NCI-H460 (cell line): ENCODE measurements at places on chromosomes 6 and 20. TPM values are rescaled to one million over a fixed set of nuclear protein-coding genes. Genes with fewer than 3 reads are reported as not detected.

The KCNK15 gene
- total RNA-seq: 1.0 and 1.2 TPM in 2 replicates

The KCNB1 gene
- total RNA-seq: not detected in 2 replicates

The SRMS gene
- not detected in 2 replicates for total RNA-seq

The SLC32A1 gene
- total RNA-seq: not detected in 2 replicates

The RAET1L gene
- total RNA-seq: 0.20 TPM in 1 of 2 replicates, not detected in the other

The KIFC1 gene
- total RNA-seq: 14.7 and 16.9 TPM in 2 replicates

The SNX5 gene
- total RNA-seq: 209 and 213 TPM in 2 replicates

GRCh38 chr6:75205776-75206575 is at the start of gene COL12A1:
COL12A1 (minus strand) TSS chr6:75206053; CDS start chr6:75202792, 3,261 bp downstream.
- DNase-seq: no peak

- DNase-seq: no peak
These were observed 121.9 kb downstream of the PHACTR3 start for GRCh38 chr20:59726281-59726595.

GRCh38 chr20:17794400-17794799 is 94.6 kb downstream of the BANF2 start:
- DNase-seq: no peak

DNA sequence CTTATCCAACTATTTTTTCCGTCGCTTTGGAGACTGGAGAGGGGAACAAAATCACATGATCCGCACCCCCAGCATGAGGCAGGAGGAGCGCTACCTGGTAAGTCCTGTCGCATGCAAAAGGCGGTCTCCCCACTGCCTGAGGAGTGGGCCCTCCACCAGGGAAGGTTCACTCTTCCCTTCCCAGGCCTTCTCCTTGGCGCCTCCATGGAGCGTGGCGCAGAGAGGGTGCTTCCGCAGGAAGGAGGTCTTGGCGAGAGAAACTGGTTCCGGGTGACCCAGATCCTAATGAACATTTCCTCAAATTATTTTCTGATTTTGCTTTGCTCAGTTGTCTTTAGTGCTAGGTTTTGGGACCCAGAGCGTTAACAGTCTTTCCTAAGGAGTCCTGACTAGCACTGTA is 217.6 kb downstream of the UST start:
- DNase-seq: no peak

GRCh38 chr20:59146780-59147565 is 16.6 kb upstream of the ZNF831 start:
- DNase-seq: no peak

DNA sequence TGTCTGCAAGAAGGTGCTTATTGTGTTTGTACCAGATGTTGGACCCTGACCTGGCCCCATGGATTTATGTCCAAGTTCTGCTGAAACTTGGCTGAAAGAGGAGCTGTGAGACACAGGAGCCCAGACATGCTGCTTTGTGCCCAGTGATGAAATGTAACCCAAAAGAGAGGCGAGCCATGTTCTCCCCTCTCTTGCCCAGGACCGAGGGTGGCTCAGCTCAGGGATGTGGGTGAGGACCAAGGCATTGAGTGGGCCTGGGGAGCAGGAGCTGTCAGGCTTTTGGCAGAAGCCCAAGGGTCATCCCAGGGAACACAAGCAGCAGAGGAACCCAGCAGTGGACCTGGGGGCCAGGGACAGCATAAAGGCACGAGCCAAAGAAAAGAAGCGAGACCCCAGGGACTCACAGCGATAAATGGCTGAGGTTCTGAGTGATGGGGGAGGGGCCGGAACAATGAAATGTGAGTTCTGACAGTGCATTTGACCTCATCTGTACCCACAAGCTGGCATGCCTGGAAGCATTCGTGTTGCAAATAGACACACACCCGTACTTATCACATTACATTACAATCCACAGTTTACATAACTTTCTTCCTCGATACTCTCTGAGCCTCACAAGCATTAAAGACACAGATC is 363.4 kb upstream of the JARID2 start:
- DNase-seq: no peak

- DNase-seq: no peak
These were observed 38.0 kb downstream of the KLHL31 start for GRCh38 chr6:53627391-53628218.

DNA sequence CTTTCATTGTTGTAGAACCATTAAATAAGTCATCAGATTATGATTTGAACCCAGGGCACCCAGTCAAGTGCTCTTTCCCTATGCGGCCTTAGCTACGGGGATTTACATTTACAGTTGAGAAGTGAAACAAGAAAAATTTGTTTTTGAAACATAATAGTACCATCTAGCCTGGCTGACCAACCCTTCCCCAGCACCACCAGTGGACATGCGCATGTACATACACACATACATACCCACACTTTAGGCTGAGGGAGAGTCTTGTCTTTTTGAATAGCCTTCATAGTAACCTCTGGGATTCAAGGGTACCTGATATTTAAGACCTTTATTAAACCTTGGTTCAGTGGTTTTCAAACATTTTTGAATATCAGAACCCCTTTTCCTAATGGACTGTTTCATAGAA is 33.8 kb downstream of the SCAND1 start:
- DNase-seq: no peak

DNA sequence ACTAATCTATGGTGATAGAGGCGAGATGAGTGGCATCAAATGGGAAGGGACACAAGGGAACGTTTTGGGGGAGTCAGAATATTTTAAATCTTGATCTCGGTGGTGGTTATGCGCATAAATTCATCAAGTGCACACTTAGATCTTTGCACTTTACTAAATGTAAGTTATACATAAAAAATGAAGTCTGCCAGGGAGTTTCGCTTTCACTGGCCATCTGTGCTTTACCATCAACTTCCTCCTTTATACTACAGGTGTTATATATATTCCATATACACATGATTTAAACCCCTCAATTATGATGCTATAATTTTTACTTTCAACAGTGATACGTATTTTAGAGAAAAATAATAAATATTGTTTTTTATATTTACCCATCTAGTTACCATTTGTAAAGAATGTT is 97.6 kb upstream of the AKIRIN2 start:
- DNase-seq: no peak

DNA sequence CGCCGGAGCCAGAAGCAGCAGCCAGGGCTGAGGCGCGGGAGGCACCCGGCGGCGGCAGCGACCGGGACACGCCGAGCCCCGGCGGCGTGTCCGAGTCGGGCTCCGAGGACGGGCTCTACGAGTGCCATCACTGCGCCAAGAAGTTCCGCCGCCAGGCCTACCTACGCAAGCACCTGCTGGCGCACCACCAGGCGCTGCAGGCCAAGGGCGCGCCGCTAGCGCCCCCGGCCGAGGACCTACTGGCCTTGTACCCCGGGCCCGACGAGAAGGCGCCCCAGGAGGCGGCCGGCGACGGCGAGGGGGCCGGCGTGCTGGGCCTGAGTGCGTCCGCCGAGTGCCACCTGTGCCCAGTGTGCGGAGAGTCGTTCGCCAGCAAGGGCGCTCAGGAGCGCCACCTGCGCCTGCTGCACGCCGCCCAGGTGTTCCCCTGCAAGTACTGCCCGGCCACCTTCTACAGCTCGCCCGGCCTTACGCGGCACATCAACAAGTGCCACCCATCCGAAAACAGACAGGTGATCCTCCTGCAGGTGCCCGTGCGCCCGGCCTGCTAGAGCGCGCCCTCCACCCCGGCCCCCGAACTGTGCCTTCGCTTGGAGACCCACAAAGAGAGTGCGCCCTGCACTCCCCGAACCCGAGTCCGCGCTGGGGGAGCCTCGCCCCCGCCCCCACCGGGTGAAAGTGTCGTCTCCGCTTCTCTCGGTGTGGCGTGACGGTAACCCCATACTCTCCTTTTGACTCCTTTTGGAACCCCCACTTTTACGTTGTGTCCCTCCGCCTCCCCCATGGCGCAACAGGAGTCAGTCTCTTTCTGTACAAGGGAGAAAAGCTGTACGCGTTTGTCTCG is 1.6 kb downstream of the INSM1 start:
- DNase-seq: no peak

DNA sequence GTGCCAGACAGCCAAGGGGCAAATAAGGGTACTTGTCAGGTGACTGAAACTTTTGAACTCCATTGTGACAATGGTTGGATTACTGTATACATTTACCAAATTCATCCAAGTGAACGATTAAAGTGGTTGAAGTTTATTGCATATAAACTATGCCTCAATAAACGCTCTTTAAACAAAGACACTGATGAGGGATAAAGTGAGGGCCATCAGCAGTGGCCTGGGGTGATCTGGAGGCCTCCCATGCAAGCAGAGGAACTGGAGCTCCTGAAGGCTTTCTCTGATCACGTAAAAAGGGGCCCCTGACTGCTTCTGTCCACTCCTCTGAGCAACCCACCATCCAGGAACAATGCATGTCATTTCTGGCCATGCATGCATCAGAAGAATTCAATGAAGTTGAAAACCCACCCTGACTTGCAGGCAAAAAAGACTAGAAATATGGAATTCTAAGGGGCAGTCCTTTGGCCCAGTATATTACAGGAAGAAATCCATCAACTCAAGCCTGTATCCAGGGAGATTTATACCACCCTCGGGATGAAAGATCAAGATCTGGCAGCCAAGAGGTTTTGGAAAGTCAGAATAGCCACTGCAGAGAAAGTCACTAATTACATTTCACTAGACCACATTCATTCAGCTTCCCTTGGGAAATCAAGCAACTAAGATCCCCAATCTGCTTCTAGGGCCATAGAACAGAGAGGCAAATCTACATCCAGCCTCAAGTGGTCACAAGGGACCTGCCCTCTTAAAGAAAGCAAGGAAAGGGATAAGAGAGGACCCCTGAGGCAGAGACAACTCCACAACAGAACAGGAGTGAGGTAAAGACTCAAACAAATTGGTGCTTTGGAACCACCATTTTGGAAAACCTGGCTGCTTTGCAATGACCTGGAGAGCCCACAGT is 31.7 kb upstream of the RAB22A start:
- DNase-seq: no peak

DNA sequence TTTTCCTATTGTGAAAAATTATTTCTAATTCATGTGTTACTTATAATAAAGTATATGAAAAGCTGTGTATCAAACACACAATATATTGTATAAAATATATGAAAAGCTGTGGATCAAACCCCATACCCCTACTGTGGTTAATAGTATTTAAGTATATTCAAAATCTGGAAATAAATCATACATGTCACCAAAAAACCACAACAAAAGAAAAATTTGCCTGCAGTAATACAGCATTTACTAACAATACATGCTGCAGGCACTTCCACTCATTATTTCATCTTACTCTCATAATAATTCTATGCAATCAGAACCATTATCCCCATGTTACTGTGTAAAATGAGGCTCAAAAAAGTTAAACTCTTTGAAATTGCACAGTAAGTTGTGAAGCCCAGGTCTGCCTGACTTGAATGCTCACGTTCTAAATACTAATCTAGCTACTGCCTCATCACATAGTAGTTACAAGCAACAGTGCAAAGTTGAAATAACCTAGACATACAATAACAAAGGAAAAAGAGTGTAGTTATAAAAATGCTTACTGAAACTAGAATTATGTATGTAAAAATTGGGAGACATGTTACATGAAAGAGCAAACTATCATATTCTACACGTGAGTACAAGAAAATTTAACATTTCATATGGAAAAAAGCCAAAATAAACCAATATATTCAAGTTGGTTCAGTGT is 61.7 kb downstream of the FAM217A start:
- no peak for DNase-seq

- no peak for DNase-seq
These were observed 314.5 kb downstream of the UTRN start for GRCh38 chr6:144599615-144600014.

DNA sequence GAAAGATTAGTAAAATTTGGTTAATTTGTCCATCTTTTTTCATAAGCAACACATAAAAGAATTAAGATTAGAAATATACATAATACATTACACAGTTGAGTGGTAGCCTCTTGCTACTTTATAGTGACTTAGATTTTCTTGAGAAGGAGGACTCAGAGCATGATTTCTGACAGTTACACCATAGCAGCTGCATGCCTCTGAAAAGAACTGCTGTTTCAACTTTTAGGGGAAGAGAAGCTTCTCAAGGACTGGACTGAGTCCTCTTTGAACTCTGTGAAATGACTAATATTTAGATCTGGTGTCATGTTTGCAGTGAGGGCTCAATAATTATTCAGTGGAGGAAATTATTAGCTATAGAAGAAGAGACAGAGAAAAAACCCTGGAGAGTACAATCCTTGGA is 272.5 kb downstream of the BTBD9 start:
- no peak for DNase-seq

DNA sequence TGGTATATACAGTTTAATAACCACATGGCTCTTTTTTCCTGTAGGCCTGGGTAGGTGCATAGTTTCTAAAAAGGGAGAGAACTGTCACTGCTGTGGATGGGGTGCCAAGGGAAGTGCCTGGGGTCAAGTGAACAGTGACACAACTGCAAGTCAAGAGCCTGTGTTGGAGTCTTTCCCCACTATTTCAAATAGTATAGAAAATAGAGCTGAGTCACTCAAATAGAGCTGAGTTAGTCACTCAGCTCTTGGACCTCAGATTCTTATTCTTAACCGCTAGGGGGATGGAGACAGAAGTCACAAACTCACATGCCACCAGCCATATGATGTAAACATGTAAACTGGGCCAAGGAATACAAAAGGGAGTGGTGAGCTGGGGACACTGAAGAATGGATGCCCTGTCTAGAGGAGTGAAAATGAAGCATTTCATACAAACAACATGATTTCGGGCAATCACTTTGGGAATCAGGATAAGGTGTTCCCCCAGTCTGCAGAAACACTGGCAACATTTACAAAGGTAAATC is 2.1 kb downstream of the NQO2 start:
- peak; percentile 88 for DNase-seq

DNA sequence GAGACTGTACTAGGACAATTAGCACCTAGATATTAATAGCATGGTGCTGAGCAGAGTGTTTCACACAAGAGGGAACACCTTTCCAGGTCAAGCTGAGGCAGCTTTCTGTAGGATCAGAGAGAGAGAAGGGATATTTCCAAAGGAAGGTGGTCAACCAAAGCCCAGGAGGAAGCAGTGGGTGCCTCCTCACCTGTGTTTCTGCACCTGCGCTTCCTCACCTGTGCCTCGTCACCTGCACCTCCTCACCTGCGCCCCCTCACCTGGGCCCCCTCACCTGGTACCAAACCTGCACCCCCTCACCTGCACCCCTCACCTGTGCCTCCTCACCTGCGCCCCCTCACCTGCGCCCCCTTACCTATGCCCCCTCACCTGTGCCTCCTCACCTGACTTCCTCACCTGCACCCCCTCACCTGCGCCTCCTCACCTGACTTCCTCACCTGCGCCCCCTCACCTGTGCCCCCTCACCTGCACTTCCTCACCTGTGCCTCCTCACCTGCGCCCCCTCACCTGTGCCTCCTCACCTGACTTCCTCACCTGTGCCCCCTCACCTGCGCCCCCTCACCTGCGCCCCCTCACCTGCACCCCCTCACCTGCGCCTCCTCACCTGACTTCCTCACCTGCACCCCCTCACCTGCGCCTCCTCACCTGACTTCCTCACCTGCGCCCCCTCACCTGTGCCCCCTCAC is 67.9 kb downstream of the TTLL2 start:
- no peak for DNase-seq
